ENCODE measurements at places on chromosomes 3 and 15. TPM values are rescaled to one million over a fixed set of nuclear protein-coding genes. Genes with fewer than 3 reads are reported as not detected.

- DNase-seq: no peak
These were observed 157.4 kb upstream of the P2RY1 start for GRCh38 chr3:152677491-152677890.

- no peak for DNase-seq
These were observed 566.1 kb downstream of the TBL1XR1 start for GRCh38 chr3:176631165-176631564.

GRCh38 chr15:73329501-73330200 is 39.1 kb downstream of the HCN4 start:
- peak; percentile 75 for DNase-seq

DNA sequence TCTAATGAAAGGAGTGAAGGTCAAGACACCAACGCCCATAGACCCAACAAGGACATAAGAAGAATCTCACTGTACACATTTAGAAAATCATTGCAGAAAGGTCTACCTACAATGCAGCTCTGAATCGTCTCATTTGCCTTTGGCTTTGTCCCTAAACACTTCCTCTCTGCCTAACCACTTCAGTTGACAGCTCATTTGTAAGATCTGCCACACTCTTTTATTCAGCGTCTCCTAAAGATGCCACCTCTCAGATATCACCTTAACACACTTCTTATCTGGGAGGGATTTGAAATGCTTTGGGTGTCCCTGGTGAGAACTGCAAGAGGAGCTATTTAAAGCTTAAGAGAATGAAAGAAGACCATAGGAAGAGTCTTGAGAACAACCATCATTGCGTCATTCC is 38.7 kb downstream of the RAB27A start:
- DNase-seq: no peak

Gene KCNMB3
- 3.6 TPM for total RNA-seq

DNA sequence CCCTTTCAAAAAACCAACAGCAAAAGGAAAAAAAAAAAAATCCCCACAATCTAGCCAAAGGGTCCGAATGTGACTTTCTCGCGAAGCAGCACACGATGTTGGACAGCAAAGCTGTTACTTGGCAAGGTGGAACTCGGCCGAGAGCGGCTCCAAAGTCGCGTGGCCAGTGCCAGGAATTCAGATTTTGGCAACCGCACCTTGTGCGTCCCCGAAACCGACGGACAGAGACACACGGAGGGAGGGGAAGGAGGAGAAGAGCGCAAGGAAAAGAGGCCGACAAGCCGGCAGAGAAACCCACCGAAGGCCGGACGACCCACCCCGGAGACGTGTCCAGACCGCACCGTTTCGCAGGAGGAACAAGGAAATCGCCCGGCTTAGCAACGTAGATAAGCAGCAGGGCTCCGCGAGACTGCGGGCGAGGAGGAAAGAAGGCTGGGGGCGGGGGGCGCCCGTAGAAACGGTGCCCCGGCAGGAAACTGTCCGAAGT is 517.3 kb downstream of the MECOM start:
- DNase-seq: peak; percentile 86

Gene PLSCR4
- total RNA-seq: 135 TPM

GRCh38 chr3:155391104-155391503 is 97.6 kb upstream of the STRIT1 start:
- no peak for DNase-seq

GRCh38 chr15:66214246-66214645 is 39.3 kb downstream of the MEGF11 start:
- DNase-seq: no peak

- no peak for DNase-seq
These were observed 66.3 kb upstream of the ACAD9 start for GRCh38 chr3:128813097-128813496.

DNA sequence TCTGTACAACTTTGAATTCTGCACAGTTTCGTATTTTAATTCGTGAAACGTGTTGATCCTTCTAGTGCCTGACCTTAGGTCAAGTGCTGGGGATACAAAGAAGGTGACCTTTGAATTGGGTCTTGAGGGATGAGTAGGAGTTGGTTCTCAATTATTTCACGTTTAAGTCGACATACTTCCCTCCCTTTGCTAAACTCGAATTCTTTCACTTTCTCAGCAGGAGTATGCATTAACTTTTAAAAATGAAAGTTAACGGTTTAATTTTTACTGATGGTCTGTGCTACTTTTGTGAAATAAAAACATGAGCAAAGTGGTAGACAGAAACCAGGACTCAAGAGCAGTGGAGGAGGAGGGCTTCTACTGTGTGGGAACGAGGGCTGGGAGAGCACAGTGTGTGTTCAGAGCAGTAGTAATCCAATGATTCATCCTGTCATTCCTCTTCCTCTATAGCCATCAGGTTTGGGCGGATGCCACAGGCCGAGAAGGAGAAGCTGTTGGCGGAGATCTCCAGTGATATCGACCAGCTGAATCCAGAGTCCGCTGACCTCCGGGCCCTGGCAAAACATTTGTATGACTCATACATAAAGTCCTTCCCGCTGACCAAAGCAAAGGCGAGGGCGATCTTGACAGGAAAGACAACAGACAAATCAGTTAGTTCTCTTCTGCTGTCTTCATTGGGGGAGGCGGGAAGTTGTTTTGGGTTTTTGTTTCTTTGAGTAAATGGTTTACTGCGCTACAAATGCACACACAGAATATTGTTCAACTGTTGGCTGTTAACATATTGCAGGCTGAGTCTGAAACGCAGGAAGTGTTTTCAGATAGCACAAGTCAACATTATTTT is 78.6 kb upstream of the TSEN2 start:
- DNase-seq: peak; percentile 94

Gene RASGRP1
- total RNA-seq: 1.5 TPM

DNA sequence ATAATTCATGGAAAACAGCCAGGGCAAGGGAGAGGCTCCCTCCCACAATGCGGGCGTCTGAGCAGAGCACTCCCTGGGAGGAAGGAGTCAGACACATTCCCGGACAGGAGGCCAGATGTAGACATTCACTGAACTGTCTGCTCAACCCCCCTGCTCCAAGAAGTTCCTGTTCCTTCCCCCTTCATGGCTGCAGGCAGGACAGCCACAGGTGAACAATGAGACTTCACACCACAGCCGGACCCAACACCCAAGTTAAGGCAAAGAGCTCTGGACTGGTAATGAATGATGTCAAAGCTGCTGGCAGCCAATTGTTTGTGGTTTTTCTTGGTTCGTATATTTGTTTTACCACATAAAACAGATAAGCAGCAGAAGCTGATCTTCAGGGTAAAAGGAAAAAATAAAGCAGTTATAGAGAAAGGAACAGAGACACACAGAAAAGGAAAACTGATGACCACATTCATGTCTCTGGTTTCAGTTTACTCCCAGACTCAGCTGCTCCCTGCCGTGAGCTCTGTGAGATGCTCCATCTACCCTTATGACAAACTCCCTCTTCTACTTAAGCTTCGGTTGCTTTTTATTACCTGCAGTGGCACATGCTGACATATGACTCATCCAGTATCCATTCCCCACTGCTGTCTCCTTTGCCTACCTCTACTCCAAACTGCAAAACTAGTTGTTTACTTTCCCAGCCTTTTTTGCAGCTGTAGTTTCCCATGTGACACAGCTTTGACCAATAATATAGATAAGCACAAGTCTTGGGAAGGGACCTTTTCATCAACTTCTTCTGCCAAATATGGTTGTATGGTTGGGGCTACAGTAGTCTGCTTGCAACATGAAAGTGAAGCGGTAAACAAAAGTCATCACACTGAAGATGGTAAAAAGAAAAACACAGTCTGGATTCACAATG is 33.1 kb downstream of the DZIP1L start:
- no peak for DNase-seq

Gene ZSCAN2
- total RNA-seq: 6.7 TPM

Gene SLC12A1
- total RNA-seq: 0.81 TPM

- no peak for DNase-seq
These were observed 786.4 kb downstream of the MCTP2 start for GRCh38 chr15:95017666-95018328.

DNA sequence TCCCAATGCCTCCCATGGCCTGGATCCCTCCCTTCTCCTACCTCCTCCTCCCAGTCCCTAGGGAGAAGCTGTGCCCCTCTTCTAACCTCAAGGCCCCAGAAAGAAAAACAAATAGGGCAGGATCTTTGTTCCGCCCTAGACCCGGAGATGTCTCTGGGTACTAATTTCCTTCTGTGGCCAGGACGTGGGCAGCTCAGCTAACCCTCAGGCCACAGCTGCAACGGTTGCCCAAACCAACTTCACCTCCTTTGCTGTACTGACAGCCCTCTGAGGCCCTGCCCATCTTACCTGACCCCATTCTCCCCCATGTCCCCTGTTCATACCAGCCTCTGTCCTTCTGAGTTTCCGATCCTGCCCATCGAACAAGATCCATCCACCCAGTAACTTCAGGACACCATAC is 70.7 kb downstream of the SRGAP3 start:
- DNase-seq: no peak

GRCh38 chr15:92751528-92751927 is 96.0 kb upstream of the FAM174B start:
- DNase-seq: no peak

DNA sequence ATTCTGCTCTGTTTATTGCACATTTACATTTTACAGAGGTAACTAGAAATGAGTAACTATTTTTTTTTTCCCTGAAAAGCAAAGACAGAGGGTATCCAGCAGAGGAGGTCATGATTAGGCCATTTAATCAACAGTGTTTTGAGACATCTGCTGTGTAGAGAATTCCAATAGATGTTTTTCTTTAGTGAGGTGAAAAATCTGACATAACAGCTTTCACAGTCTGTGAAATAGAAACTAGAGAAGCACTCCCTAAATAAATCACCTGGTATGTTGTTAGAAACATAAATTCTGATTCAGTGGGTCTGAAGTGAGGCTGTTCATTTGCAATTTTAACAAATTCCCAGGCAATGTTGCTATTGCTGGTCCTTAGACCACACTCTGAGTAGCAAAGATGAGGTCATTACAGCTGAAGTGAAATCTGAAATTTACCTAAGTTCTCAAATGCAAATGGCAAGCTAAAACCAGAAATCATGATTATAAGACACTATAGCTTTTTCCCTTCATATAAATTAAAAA is 329.2 kb upstream of the LRRC3B start:
- no peak for DNase-seq

DNA sequence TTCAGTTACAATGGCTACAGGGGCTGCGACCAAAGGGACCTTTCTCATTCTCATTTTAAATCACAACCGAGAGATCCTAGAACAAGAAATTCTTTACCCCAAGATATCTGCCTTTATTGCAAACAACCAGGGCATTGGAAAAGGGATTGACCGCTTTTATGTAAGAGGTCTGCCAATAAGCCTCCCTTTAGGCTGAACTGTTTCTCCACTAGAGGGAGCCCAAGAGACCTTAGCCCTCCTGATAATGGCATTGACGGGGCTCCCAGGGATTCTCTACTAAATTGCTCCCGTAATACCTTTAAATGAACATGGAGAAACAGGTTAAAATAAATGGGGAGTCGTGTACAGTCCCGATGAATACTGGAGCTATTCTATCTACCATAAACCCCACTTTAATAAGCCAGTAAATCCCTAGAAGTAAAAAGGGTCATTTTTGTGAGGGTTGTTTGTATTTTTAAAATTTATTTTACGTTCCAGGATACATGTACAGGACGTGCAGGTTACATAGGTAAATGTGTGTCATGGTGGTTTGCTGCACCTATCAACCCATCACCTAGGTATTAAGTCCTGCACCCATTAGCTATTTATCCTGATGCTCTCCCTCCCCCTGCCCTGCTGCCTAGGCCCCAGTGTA is 7.5 kb upstream of the IGSF10 start:
- peak; percentile 39 for DNase-seq
